Naive thymus-derived CD4-positive, alpha-beta T cell (primary cell): ENCODE measurements at places on chromosomes 12 and 14. TPM values are rescaled to one million over a fixed set of nuclear protein-coding genes. Genes with fewer than 3 reads are reported as not detected.

GRCh38 chr12:82277582-82277981, 80.6 kb downstream of the CCDC59 start:
- H3K27ac ChIP-seq, result no peak overlapping the region
- no peaks in the 10 kb centered on the region for H3K27me3 ChIP-seq
- DNase-seq, result no peak
- no peaks in the 10 kb centered on the region for H3K36me3 ChIP-seq
- no peaks in the 10 kb centered on the region for H3K4me1 ChIP-seq

DNA sequence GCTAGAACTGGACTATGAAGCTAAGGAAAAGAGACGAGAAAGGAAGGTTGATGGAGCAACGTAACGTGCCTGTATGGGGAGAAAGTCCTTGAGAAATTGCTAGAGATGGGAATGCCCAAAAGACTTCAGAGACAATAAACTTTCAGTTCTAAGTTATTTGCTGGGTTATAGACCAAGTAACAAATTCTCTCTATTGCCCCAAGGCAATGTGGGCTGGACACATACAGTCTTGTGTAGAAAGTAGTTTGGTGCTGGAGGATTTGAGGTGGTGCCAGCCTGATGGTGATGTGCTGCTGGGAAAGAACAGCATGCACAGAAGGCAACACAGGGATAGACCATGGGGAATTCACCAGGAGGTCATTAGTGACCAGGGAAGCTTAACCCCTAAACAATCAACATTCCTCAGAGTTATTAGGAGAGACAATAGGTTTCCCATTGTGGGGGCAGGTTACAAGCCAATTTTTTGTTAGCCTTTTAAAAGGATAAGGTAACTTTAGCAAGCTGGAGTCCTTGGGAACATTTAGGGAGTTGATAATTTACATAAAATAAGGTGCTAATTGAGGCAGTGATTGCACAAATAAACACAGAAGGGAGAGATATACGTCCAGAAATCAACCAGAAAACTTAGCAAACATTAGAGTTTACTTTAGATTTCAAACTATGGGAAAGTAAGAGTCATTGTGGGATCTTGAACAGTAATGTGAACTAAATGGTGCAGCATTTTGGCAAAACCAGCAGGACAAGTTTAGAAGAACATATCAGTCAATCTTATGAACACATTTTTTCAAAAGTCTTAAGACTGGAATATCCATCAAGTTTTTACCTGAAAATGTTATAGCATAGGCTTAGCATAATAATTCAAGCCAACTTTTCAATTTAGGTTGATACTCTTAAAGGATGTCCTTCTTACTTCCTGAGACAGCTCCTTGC, 61.4 kb downstream of the LMNTD1 start:
- no peak overlapping the region for H3K27ac ChIP-seq
- no peaks in the 10 kb centered on the region for H3K4me1 ChIP-seq

DNA sequence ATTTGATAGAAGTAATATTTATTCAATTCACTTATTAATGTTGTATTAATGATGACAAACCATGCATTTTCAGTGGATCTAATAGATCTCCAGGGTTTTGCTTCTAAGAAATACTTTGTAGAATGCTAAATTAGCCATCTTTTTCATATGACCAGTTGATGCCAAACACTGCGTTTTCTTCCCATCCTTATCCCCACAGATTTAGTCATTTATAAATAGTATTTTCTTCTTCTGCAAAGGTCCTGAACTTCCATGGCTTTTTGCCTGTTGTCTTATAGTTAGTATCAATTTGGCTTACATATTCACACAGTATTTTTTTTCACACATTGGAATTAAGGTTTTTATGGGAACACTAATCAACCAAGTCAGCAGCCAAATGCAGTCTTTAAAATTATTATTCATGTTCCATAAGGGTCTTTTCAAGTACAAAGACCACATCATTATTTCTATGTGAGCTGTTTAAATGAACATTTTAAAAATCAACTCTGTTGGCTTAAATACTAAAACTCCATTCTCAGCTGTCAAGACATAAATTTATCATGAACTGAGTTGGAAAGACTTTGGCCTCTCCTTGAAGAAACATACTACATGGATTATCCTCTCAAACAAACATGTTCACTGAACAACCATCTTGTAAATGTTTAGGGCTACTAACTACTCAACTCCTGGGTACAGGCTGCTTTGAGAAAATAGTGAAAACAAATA, 1278.4 kb upstream of the FLRT2 start:
- no peak for DNase-seq
- H3K4me3 ChIP-seq, result no peak overlapping the region
- no peaks in the 10 kb centered on the region for H3K36me3 ChIP-seq
- no peaks in the 10 kb centered on the region for H3K4me1 ChIP-seq
- H3K27me3 ChIP-seq, result no peaks in the 10 kb centered on the region

DNA sequence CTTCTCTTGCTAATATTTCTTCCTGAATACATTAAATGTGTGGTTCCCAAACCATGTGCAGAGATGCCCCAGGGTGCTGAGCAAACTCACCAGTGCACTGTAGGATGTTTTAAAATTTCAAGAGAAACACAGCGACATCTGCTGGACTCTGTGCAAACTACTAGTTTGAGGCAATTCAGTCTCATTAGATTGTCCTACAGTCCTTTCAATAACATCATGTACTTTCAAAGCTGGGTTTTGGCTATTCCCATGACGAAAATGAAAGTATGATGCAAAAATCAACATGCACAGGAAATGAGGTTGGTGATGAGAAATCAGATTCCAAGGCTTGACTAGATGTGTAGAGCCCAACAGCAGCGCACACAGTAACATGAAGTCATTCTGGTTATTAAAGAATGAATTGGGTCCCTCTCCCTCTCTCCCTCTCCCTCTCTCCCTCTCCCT, 66.3 kb downstream of the CLIP1 start:
- H3K4me1 ChIP-seq, result no peaks in the 10 kb centered on the region
- peak; percentile 45 for DNase-seq
- H3K4me3 ChIP-seq, result no peak overlapping the region
- peaks cover 7% of the 10 kb centered on the region for H3K36me3 ChIP-seq
- H3K27ac ChIP-seq, result no peak overlapping the region

- peaks cover 4% of the 10 kb centered on the region for H3K4me1 ChIP-seq
- no peak overlapping the region for H3K4me3 ChIP-seq
- no peaks in the 10 kb centered on the region for H3K36me3 ChIP-seq
- H3K27ac ChIP-seq, result no peak overlapping the region
- no peaks in the 10 kb centered on the region for H3K27me3 ChIP-seq
- no peak for DNase-seq
Measured at GRCh38 chr12:89679631-89680030, 29.0 kb downstream of the ATP2B1 start.

DNA sequence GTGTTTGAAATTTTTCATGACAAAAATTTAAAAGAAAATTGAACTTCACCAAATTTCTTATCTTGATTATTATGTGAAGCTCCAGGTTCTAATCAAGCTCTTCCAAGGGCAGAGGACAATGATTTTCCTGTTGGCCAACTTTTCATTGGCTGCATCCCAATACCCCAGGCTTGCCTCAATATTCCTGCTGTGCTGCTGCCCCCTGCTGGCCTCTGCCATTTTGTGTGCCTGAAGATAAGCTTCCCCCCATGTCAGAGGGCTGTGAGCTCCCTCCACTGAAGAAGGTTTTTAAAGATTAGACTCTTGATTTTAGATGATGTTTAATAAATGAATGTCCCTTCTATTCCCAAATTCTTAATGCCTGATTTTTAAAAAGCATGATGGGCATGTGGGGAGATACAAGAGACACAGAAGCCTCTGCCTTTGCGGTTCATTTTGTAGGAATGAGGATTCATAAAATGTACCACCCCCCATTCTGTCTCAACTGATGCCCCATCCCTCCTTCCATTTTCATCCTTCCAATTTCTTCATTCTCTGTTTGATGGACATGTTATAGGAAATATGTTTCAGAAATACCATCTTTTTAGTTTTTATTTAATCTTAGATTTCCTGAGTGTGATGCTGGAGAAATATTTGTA, 76.7 kb upstream of the RGS6 start:
- no peak overlapping the region for H3K4me3 ChIP-seq
- no peak overlapping the region for H3K27ac ChIP-seq
- H3K36me3 ChIP-seq, result no peaks in the 10 kb centered on the region
- DNase-seq, result peak; percentile 58
- H3K27me3 ChIP-seq, result peaks cover 3% of the 10 kb centered on the region

The PIGH gene
- 14.3 and 17.0 TPM in 2 replicates for total RNA-seq

The P2RX2 gene
- not detected for total RNA-seq

The CCNB1IP1 gene
- total RNA-seq, result 23.8 and 26.4 TPM in 2 replicates

DNA sequence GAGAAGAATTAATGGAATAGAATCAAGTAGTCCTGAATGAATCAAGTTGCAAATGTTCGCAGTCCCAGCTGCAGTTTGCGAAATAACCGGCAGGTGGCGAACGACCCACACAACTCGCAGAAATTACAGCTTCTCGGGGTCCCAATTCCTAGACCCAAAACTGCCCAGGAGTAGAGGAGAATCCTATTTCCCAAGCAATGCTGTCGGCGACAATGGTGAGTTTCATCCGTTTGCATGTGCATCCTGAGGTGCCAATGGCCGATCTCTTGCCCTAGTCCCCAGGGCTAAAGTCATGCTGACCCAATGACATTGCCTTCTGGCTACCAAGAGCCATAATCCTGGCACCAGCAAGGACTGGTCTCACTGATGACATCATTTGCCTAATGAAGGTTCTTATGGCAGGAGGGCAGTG, 8.5 kb upstream of the ASCL1 start:
- H3K36me3 ChIP-seq, result no peaks in the 10 kb centered on the region
- no peak overlapping the region for H3K4me3 ChIP-seq
- DNase-seq, result peak; percentile 43

The AKAP5 gene
- 0.73 TPM for total RNA-seq

DNA sequence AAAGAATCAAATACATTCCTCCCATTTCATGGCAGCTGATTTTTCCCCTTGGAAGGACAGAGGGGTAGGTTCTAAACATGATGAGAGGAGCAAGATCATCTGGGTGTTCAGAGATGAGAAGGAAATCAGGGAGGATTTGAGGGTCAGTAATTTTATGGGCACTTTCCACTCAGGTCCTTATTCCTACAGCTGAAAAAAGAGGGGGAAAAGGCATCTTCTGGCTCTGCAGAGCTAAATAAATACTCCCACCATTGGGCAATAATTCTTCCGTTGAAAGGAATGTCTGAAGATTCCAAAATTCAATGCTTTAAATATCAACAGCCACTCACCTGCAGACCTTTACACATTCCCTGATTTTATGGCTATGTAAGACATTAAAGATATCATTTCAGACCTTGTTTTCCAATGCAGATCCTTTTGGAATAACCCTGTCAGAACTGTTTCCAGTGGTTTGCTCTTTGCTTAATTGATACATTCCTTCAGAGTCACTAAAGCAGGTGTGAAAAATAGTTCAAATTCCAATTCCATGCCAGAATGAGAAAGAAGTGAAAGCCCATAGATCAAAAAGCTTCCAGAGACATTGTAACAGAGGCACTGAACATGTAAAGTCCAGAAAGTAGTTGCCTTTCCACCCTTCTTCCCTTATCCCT, 233.3 kb upstream of the KRR1 start:
- no peaks in the 10 kb centered on the region for H3K27me3 ChIP-seq
- no peaks in the 10 kb centered on the region for H3K4me1 ChIP-seq
- no peak for DNase-seq
- H3K36me3 ChIP-seq, result no peaks in the 10 kb centered on the region
- H3K27ac ChIP-seq, result no peak overlapping the region

GRCh38 chr12:103875666-103876065, 34.6 kb upstream of the NT5DC3 start:
- H3K27me3 ChIP-seq, result no peaks in the 10 kb centered on the region
- no peaks in the 10 kb centered on the region for H3K36me3 ChIP-seq
- no peak for DNase-seq
- no peak overlapping the region for H3K27ac ChIP-seq
- H3K4me3 ChIP-seq, result no peak overlapping the region

DNA sequence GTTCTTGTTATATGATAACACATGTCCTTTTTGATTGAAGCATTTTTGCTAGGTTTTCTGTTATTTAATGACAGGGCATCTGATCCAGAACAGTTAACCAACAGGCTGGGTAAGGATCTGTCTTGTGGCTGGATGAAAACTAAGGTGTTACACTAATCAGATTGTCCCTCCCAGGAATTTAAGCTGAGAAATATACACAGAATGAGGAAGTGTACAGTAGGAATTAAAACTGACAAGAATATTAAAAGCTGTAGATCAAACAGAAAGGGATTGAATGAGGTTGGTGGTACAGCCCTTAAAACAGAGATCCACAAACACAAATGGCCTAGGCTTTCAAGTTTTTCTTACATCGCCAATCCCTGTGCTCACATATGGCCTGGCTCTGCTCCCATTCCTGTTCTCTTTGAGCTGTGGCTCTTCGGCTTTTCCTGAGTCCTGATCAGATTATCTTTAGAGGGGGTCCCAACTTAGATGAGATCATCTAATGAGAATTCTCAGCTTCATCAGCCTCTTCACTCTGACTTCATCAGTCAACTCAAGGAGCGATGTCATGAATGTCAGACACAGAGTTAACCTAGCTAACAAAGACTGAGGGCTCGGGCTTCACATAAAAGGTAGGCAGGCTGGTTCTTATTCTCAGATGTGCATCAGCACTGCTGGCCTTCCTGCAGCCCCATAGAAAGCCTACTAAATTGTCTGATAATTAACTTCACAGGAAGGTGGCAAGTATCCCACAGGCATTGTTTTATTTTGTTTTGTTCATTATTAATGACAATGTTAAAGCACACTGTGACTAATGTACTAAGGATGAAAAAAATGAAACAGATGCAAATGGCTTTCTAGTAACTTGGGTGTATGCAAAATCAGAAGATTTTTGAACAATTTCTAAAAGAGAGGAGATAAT, 11.4 kb downstream of the PYGL start:
- no peak for DNase-seq
- H3K36me3 ChIP-seq, result no peaks in the 10 kb centered on the region
- no peaks in the 10 kb centered on the region for H3K4me1 ChIP-seq
- no peak overlapping the region for H3K27ac ChIP-seq
- no peak overlapping the region for H3K4me3 ChIP-seq

GRCh38 chr12:38160318-38161122, 156.1 kb upstream of the ALG10B start:
- H3K27me3 ChIP-seq, result no peaks in the 10 kb centered on the region
- DNase-seq, result no peak
- H3K36me3 ChIP-seq, result no peaks in the 10 kb centered on the region
- H3K4me3 ChIP-seq, result no peak overlapping the region
